Activated naive CD4-positive, alpha-beta T cell (primary cell): ENCODE measurements at places on chromosomes 6 and 20.

DNA sequence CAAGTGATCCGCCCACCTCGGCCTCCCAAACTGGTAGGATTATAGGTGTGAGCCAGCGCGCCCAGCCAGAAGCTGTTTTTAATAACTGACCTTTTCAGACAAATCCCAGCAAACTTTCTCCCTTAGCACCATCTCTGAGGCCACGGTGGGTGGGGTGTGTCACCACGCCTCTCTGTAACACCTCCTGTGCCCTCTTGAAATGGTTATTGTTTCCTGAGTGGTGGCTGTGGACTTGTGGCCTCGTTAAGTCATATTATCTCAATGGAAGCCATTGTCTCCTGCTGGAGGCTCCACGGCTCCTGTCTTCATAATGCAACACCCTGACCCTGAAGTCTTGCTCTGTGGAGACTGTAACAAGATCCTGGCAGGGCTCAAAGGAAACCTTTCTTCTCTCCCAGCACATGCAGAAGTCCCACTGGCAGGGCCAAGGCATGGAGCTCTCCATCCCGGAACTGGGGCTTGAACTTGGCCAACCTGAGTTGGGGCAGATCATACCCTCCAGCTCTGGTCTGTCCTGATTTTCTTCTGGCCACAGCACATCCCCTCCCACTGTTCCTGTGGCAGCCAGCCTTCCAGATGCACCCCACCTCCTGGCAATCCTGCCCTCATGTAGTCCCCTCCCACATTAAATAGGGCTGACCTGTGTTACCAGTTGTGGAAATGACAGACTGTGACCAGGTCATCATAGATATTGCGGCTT is 81.1 kb downstream of the SNX5 start:
- no peak for DNase-seq

DNA sequence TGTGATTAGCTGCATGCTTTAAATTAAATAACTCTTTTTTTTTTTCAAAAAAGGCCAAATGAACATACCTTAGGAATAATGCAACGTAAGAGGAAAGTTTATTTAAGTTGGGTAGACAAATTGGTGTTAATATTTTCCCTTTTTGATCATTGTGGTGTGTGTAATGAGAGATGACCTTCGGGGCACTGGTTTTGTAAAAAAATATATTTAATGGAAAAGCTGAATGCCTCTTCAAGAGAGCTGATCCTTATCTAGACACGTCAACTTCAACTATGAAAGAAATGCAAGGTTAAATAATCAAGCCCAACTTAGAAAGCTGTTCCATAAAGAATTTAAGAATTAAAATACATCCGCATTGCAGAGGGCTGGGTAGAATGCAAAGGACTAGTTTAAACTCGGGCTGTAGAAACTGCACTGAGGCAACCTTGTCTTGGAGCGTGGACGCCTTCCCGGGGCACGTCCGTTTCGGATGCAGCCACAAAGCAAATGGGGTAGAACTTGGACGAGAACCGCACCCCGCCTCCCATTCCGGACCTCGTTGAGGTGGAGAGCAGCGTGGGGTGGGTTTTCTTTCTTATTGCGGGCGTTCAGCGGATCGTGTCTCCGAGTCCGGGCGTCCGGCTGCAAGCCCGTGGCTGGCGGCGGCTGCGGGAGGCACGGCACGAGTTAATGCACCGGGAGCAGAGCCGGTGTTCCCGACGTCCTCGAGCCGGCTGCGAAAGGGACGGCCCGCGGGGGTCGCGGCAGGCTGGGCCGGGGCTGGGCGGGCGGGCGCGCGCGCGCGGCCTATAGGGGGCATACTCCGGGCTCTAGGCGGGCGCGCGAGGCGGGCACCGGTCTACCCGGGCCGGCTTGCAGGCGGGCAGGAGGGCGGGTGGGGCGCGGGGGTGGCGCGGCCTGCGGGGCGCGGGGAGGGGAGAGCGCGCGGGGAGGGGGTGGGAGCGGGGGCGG is 1.9 kb downstream of the JARID2 start:
- DNase-seq: peak; percentile 43

DNA sequence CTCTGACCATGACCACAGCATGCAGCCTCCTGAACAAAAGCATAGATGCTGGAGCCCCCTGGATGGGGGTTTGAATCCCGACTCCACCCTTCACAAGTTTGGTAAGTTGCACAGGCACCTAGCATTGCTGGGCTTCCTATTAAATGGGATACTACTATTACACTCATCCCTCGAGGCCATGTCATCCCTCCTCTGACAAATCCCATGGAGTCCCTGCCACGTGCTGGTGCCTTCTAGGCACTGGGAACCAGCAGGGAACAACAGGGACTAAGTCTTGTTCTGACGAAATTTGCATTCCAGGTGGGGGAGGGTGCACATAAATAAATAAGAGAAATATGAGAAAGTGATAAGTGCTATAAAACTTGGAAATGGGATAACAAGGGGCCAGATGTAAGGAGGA is 15.3 kb upstream of the SIRPA start:
- no peak for DNase-seq

GRCh38 chr6:47023573-47023972 is 18.6 kb downstream of the ADGRF1 start:
- DNase-seq: no peak

DNA sequence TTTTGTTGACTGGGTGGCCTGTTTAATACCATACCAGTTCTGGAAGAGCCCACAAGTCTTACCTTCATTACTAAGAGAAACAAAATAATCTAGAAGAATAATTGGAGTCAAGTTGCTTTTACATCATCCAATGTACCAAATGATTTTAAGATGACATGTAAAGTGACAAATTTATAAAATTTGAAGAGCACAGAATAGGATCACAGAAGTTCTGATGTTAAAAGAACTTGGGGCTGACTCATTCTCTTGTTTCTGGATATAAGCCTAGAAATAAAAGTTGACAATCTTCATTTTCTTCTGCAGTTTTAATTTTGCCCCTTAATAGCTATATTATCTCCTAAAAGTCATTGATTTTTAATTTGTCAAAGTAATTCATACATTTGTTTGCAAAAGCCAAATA is 317.5 kb upstream of the MARCKS start:
- DNase-seq: no peak

GRCh38 chr6:155584006-155584405 is 128.4 kb upstream of the NOX3 start:
- DNase-seq: no peak

- no peak for DNase-seq
These were observed 841.4 kb upstream of the MAP3K7 start for GRCh38 chr6:91428296-91428695.

GRCh38 chr6:18985061-18985460 is 597.9 kb downstream of the RNF144B start:
- DNase-seq: no peak

- DNase-seq: no peak
These were observed 318.9 kb downstream of the BTBD9 start for GRCh38 chr6:38320843-38321242.

GRCh38 chr6:129446272-129447197 is 263.4 kb downstream of the ARHGAP18 start:
- no peak for DNase-seq
